ENCODE measurements at places on chromosomes 7 and 10.

GRCh38 chr7:102431617-102432298 lies 1.6 kb upstream of the ORAI2 start:
- peak; percentile 56 for DNase-seq

- DNase-seq, result no peak
These were observed 10.9 kb downstream of the GPR141 start for GRCh38 chr7:37694208-37695094.

DNA sequence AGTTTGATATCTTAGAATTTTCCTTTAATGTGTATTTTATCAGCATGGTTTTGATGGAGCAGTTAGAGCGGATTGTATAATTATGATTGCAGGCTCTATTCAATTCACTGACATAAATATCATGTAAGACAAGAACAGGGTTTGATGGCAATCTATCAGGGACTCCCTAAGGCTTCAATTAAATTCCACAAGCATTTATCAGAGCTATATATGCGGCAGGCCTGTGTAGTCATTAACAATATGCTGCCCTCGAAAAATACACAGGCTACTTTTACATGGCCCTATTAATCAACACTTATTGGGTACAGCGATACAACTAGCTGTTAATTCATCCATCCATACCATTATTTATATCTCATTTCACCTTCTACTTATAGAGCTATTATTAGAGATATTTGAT lies 358.1 kb upstream of the TPK1 start:
- DNase-seq, result no peak

- no peak for DNase-seq
These were observed 68.5 kb downstream of the INPP5A start for GRCh38 chr10:132606031-132606491.

- no peak for DNase-seq
These were observed 273.0 kb downstream of the ZMYND11 start for GRCh38 chr10:408236-408635.

- no peak for DNase-seq
These were observed 107.6 kb downstream of the DIP2C start for GRCh38 chr10:581776-582330.

- DNase-seq, result peak; percentile 39
These were observed 132.7 kb downstream of the ELAPOR2 start for GRCh38 chr7:86926732-86927131.

DNA sequence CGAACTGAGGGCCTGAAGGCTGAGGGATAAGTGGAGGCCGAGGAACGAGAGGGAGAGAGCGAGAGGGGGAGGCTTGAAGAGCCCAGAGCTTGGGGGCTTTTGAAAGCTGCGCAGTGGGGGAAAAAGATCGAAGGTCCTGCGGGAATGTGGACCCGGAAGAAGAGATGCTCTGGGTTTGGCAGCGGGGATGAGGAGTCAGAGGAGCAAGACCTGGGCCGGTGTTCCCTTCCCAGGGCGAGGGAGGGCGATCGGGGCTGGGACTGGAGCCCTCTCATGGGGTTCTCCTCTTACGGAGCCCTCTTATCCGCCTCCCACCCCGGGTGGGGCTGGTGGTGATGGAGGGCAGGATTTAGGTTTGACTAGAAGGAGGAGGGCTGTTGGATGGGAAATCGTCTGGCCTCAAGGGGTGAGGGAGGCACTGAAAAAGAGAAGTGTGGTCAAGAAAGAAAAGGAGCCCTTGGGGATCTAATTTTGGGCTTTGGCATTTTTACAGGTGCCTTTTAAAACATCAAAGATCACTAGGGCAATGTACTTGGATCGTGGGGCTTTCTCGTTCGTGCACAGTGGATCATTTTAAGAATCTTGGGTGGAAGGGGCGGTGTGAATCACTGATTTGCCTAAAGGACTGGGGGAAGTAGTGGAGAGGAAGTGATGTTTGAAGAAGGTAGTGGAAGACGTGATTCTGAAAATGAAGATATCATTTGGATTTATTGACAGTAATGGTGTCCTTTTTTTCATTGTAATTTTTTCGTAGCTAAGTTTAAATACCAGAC lies 637 bp downstream of the SAMD8 start:
- no peak for DNase-seq

- DNase-seq, result no peak
These were observed 27.9 kb downstream of the EDRF1 start for GRCh38 chr10:125747417-125747816.

GRCh38 chr7:28408105-28408959 lies 4.0 kb upstream of the CREB5 start:
- DNase-seq, result no peak

GRCh38 chr7:152103066-152103465 lies 77.6 kb downstream of the GALNT11 start:
- DNase-seq, result no peak

DNA sequence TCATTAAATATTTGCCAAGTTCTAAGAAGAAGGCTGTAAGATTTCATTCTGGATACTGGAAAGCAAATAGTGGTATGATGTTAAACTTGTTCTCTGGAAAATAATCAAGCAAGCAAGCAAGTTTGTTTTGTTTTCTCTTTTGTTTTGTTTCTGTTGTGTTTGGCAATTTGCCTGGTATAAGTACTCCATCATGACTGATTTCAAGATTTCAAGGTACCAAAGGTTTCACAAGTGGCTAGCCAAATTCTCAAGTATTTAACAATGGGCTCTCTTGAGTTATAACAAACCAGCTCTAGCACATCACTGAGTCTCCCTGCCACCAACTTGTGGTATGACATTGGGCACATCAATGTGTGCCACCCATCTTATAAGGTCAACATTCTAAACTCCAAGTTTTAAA lies 151.7 kb upstream of the IGFBP3 start:
- DNase-seq, result no peak

- DNase-seq, result no peak
These were observed 906.9 kb downstream of the CCSER2 start for GRCh38 chr10:85235258-85235657.

DNA sequence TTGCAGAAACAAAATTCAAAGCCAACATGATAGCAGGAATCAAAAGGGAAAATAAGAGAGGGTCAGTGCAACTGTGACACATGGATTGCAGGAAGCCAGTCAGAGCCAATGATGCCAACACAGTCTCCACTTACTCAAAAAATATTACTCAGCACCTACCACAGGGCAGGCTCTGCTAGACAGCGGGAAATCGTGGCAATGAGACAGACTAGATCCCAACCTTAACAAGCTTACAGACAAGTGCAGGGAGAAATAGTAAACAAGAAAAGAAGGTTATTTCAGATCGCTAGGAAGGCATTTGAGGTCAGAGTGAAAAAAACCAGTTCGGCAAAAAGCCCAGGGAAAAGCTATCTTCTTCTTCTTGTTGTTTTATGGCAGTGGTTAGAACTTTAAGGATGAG lies 45.2 kb upstream of the NPFFR1 start:
- no peak for DNase-seq

DNA sequence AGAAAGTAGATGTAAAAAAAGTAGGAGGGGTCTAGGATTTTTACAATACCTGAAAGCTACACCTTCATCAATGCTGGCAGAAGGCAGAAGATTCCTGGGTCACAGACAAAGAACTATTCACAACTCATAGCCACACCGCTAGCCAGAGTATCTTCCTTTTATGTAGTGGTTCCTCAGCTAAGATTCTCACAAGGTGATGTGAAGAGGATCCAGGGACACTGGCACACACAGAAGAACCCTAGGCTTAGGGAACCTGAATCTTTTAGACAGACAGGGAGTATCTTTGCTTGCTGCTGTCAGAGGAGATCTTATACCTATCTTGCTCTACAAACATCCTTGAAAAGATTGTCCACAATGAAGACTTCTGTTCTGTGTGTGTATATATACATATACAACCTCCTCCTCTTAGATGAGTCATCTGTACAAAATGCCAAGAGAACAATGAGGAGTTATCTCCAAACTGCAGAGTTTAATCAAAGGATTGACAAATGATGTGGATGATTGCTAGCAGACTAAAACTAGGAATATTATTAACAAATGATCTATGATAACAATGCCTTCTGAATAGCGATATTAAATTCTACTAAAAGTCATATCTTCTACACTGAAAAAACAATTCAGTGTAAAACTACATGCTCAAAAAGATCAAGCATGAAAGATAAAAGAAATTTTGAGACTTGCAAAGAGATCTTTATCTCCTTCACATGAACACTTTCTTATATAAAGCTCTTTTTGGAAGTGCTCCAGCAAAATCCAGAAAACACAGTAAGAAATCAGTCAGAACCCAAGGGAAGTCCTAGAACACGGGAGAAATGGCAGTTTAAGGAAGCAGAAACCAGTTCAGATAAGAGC lies 409.3 kb downstream of the PARD3 start:
- no peak for DNase-seq

DNA sequence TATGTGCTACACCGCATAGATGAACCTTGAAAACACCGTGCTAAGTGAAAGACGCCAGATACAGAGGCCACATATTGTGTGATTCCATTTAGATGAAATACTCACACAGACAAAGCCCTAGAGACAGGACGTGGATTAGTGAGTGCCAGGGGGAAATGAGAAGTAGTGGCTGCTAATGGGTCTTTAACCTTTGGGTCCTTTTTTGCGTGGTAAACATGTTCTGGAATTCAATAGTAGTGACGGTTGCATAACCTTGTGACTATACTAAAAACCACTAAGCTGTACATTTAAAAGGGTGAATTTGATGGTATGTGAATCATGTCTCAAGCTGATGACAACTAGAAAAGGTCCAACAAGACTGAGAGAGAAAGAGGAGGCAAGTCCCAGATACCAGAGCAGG lies 15.6 kb downstream of the SMKR1 start:
- no peak for DNase-seq

- DNase-seq, result no peak
These were observed 20.3 kb upstream of the TIAL1 start for GRCh38 chr10:119616882-119617570.

GRCh38 chr7:41316410-41316809 lies 386.5 kb downstream of the INHBA start:
- DNase-seq, result no peak

DNA sequence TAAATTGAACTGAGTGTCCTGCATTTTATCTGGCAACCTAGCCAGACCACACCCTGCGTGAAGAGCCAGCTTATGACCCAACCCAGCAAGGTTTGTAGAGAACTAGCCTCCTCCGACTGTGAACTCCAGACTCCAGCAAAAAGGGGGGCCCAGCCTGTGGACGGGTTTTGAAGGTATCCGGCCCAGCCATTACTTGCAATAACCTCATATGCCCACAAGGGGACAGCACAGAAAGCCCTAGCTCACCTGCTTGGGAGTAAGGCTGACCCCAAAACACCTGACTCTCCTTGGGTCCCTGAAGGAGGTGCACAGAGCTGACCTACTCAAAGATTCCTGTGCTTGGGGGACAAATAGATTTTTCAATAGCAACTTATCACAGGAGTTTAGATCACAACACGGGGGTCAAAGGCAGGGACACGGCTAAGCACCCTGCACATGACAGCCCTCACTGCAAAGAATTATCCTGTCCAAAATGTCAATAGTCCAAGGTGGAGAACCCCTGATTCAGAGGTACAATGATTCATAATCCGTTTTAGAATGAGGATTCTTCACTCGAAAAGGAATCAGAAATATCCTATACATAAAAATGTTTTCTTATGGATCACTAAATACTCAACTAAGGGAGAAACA lies 4.6 kb downstream of the TRPV6 start:
- DNase-seq, result no peak

- no peak for DNase-seq
These were observed 26.0 kb downstream of the KBTBD2 start for GRCh38 chr7:32865448-32866030.

GRCh38 chr7:155458111-155458877 lies at the start of gene EN2:
EN2 (plus strand) TSS chr7:155458129; CDS start chr7:155458378, 249 bp downstream.
- peak; percentile 25 for DNase-seq

DNA sequence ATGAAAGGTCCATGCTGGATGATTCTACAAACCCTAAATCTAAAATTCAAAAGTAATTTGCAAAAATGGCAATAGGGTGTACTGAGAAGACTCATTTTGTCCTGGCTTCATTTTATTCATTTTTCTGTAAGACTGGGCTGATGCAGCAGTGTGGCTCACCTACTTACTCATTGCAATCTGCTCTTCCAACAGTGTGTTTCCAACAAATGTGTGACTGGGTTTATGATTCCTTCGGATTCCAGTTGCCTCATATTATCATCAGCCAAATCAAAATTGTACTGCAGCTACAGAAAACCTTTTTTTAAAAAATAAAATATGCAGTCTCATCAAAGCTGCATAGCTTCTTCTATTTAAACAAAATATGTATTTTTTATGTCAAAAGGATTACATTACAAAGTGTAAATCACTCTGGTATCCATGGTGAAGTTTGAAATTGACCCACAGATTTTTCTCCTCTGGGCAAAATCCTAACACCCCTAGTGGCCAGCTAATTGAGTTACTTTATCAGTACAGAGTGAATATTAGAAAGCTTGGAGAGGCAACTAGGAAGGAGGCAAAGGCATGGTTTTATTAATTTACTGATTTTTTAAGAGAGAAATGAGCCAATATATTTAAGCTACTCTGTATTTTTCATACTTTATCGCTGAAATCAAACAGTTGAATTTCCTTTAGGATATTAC lies 390.3 kb downstream of the MAGI2 start:
- no peak for DNase-seq

DNA sequence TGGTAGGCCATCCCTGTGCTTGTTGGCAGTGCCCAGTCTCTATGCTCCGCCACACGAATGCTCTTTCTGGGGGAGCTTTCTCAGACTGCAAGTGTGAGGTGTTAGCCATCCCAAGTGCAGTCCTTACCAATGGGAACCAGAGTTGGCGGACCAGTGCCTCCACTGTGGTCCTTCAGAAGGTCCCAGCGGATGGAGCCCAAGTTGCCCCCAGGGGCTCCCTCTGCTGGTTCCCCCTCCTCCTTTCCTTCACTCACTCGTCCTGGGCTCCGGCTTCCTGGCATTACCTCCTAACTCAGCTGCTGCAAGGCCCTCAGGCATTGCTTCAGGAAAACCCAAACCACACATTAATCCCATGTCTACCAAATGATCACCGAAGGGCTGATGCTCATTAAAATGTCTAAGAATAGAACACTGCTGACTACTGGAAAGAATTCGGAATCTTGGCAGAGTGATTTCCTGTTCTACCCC lies 139.8 kb downstream of the CUBN start:
- DNase-seq, result no peak

GRCh38 chr7:114048386-114049235 lies 129.8 kb upstream of the PPP1R3A start:
- peak; percentile 51 for DNase-seq

GRCh38 chr10:125633517-125633999 lies 49.4 kb downstream of the TEX36 start:
- peak; percentile 60 for DNase-seq

GRCh38 chr10:30215141-30215540 lies 133.9 kb downstream of the MTPAP start:
- DNase-seq, result no peak

DNA sequence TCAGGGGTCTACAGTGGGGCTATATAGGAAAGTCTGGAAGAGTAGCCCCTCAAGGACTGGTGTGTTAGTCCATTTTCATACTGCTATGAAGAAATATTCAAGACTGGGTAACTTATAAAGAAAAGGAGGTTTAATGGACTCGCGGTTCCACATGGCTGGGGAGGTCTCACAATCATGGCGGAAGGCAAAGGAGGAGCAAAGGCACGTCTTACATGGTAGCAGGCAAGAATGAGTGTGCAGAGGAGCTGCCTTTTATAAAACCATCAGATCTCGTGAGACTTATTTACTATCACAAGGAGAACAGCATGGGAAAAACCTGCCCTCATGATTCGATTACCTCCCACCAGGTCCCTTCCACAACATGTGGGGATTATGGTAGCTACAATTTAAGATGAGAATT lies 3.0 kb downstream of the FKBP14 start:
- no peak for DNase-seq

Measured in NCI-H2029 (cell line).